ENCODE measurements at places on chromosomes 1 and 21.

- DNase-seq = no peak
Observed at GRCh38 chr1:174112489-174113162, 46.7 kb upstream of the RABGAP1L start.

- DNase-seq = no peak
Observed at GRCh38 chr1:200028586-200029034, 1.1 kb downstream of the NR5A2 start.

- DNase-seq = no peak
Observed at GRCh38 chr1:151814426-151814825, 9.2 kb upstream of the LINGO4 start.

- peak; percentile 53 for DNase-seq
Observed at GRCh38 chr1:12477936-12478611, 139.9 kb downstream of the DHRS3 start.

- DNase-seq = no peak
Observed at GRCh38 chr1:58837886-58838285, 54.0 kb upstream of the JUN start.

DNA sequence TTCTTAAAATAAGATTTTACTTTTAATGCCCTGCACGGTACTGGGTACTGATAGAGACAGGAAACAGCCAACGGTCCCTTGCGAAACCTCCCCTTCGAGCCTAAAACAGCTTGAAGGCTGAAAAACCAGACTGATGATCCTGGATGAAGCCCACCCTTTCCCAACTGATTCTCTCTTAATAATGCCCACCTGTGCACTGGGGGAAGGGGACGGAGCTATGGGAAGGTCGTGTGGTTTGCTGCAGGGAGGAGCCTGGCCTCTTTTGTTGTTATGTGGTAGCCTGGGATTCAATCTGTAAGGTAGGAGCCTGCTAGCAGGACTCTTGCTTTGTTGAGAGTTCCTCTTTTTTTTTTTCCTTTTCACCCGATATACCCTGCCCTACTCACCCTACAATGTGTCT is 25.6 kb downstream of the SAMSN1 start:
- DNase-seq = peak; percentile 3

DNA sequence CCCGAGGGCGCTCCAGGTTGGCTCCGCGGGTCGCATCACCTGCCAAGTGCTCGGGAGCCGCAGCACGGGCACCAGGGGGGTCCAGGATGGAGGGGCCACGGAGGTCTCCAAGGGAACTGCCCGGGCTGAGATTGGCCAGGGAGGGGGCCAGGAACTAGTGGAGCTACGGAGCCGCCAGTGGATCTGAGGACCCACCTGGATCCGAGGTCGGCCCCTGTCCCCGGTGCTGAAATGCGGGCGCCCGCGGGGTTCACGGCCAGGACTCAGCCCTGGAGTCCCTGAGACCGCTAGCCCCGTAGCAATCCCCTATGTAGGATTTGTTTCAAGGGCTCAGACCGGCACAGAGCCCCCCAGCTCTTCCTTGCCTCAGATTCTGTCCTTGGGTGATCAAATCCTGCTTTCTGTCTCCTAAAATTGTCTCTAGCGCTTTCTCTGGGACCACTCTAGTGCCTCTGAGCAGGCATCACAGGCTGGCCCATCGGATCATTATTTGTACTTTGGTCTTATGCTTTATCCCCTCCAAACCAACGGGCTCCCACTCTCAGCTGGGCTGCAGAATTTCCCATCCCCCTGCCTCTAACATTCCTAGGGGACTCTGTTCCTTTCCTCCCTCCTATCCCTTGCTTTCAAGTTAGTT is 27.3 kb downstream of the KIAA2013 start:
- DNase-seq = peak; percentile 54

DNA sequence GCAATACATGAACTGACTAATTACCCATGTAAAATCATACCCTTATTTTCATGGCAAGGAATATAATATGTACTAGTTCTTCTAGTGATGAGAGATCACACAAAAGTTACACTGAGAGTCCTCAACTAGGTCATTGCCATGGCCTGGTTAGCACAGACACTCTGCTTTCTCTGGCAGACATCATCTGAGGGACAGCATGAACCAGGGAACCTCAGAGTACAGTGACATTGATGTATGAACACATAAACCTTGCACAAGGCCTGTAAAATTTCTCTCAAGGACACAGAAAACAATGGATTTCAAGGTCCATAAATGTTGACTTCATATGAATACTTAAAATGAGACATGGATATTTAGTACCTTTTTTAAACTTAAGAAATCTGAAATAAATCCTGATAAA is 108.8 kb upstream of the MAGI3 start:
- DNase-seq = no peak

DNA sequence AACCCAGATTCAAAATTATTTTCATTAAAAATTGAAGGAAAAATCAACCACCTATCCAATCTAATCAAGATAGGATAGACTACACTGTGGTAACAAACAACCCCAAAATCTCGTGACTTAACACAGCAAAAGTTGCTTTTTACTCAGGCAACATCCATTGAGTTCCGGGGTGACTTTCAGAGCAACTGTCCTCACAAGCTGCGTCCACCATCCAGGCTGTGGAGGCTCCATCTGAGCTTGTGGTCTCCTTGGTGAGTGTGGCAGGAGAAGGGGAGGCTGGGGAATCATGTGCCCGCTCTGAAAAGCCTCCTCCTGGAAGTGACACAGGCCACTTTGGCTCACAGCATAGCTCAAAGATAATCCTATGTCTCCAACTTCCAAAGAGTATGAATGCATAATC is 52.4 kb downstream of the CD2 start:
- no peak for DNase-seq

DNA sequence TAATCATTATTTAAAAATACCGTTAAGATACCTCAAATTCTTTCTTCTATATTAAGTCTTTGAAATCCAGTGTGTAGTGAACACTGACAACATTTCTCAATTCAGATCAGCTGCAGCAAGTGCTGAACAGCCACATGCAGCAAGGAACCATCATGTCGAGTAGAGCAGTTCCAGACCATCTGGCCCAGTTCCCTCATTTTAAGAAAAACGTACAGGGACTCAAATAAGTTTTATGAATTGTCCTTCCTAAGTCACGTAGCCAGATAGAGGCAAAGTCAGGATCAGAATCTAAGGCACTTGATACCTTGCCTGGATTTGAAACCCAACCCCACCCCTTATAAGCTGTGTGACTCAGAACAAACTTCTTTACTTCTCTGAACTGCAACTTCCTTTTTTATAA is 132.4 kb downstream of the PROX1 start:
- DNase-seq = no peak

DNA sequence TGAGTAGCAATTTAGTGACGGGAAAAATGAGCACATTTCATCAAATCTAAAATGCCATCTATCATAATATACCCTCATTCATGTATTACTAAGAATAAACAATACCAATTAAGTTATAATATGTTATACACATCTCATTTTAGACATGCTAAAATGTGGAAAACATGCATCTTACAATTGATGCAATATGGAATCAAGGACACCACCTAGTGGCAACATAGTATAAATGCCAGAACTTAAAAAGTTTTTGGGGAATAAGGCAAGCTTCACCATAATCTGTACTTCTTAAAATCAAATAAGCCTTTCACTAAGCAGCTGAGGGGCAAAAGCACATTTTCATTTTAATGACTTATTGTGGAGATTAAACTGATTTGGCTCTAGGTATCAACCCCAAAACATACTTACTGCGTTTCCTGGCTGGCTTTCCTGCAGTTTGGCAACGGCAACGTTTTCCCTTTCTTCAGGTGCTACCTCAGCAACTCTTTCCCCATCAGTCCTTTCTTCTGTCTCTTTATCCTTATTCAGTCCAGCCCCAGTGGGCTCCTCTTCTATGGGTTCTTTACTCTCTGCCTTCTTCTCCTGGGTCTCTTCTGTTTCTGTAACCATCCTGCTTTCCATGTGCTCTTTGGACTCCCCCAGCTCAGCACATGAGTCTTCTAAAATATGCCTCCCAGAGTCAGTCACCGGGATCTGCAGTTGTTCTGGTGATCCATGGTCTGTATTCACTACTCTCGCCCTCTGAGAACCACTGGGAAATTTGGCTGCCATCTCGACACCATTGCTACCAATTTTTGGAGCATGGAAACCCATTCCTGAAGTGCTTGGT is 11.4 kb downstream of the SDE2 start:
- DNase-seq = no peak

All from ELF-1 (cell line).